MCF 10A (cell line): ENCODE measurements at places on chromosomes 7 and 10. TPM values are rescaled to one million over a fixed set of nuclear protein-coding genes. Genes with fewer than 3 reads are reported as not detected.

DNA sequence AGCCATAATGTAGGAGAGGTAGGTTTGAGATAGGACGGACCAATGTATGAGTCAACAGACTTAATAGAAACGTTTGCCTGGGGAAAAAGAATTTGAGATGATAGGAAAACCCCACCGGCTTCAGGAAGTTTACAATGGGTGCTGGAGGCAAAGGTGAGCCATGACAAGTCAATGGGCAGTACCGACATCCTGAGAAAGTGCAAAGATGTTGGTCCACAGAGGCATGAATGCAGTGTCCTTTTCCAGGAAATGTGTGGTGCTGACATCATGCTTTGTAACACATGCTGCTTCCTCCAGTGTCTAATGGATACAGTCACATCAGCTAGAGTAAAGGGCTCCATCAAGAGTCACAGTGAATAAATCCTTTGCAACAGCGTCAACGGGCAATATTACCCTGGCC lies 533.6 kb downstream of the INHBA start:
- H3K4me1 ChIP-seq = no peaks in the 10 kb centered on the region
- no peak overlapping the region for H3K27ac ChIP-seq
- H3K4me3 ChIP-seq = no peak overlapping the region
- no peak for DNase-seq
- H3K36me3 ChIP-seq = no peaks in the 10 kb centered on the region
- no peaks in the 10 kb centered on the region for H3K27me3 ChIP-seq

DNA sequence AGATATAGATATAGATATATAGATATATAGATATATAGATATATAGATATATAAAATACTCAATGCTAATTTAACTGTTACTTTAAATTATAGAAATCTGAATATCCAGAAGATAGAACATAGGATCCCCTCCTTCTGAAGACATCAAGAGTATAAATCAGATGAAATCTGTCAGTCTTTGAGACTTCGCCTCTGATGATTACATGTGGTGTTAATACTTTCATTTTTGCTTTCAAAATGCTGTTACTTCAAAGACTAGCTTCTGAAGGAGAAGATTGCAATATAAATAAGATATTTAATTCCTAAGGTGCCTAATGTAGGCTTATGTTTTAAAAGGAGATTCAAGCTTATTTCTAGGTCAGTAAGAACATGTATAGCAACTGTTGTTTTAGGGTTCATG lies 180.4 kb downstream of the TSPAN12 start:
- H3K27ac ChIP-seq = no peak overlapping the region
- H3K4me3 ChIP-seq = no peak overlapping the region
- DNase-seq = no peak
- no peaks in the 10 kb centered on the region for H3K36me3 ChIP-seq

GRCh38 chr10:1102416-1102815 lies 46.2 kb downstream of the WDR37 start:
- no peak overlapping the region for H3K27ac ChIP-seq
- no peaks in the 10 kb centered on the region for H3K4me1 ChIP-seq
- no peak for DNase-seq
- H3K27me3 ChIP-seq = no peaks in the 10 kb centered on the region

The HOXA11 gene
- 0.29 and 0.84 TPM in 2 replicates for total RNA-seq
